GM20000 (cell line): ENCODE measurements at places on chromosomes 5 and 9.

GRCh38 chr9:81566074-81566698 is 123.2 kb downstream of the TLE1 start:
- no peak for DNase-seq

GRCh38 chr5:151357792-151358191 is 10.4 kb upstream of the SLC36A2 start:
- DNase-seq: no peak

DNA sequence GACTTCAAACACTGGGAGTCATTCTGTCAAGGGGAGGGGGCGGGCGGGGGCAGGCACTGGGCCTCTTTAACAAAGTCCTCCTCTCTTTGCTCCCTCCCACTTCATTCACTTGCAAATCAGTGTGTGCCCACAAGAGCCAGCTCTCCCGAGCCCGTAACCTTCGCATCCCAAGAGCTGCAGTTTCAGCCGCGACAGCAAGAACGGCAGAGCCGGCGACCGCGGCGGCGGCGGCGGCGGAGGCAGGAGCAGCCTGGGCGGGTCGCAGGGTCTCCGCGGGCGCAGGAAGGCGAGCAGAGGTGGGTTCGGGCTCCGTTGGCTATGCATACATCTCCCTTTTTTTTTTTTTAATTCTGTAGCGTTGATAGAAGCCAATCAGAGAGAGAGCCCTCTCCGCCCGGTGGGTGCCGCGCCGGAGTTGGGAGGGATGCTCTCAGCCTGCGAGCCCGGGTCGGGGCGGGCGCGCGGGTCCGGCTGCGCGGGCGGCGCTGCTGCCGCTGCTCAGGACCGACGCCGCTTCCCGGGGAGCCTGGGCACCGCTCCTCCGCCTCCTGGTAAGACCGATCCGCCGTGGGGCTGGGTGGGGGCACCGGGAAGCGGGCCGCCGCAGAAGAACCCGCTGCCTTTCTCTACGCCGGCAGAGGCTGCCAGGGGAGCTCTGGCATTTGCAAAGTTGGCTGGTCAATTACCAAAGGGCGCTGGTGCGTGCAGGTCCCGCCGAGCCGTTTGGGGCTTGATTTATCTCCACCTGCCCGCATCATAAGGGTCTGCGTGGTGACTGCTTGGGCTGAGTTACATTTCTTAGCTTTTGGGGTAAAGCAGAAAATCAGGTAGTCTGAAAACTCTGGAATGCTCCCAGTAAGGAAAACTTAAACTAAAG is at the start of gene CDH6:
TSS of gene CDH6 (plus strand) at position 96 of the 877 bp plus-strand sequence. CDS start 73,788 bp downstream, outside the sequence.
- DNase-seq: no peak

- DNase-seq: no peak
Observed at GRCh38 chr9:69579760-69580581, 92.2 kb downstream of the APBA1 start.

GRCh38 chr5:42526179-42526578 is 102.9 kb downstream of the GHR start:
- no peak for DNase-seq

DNA sequence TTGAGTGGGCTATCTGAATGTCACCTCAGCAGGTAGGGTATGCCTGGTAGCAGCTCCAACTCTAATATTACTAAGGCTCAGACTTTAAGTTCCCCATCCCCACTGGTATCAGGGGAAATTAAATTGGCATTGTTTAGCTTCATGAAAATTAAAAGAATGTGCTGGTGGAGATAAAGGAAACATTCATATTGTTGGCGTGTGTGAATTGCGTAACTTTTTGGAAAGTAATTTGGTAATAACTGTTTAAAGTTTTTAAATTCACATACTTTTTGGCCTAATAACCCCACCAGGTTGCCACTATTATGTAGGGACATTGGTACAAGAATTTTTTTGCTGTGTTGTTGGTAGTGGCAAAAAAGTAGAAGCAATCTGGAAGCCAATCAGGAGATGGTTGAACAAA is 29.4 kb downstream of the TNPO1 start:
- DNase-seq: no peak

- DNase-seq: no peak
Observed at GRCh38 chr5:20041326-20042274, 53.6 kb upstream of the CDH18 start.

DNA sequence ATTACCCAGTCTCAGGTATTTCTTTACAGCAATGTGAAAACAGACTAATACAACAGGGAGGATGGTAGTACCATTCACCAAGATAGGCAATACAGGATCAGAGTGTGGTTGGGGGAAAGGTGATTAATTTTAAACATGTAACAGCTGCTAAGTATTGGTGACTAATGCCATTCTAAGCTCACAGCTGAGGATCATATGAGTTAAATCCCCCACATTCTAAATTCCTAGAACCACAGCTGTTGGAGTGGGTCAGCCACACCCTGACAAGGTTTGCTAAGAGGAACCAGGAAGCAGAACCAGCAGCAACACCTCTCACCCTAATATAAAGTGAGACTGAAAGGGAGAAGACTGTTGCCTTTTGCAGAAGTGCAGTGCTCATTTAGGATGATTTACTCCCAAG is 24.8 kb downstream of the HSPB3 start:
- no peak for DNase-seq

DNA sequence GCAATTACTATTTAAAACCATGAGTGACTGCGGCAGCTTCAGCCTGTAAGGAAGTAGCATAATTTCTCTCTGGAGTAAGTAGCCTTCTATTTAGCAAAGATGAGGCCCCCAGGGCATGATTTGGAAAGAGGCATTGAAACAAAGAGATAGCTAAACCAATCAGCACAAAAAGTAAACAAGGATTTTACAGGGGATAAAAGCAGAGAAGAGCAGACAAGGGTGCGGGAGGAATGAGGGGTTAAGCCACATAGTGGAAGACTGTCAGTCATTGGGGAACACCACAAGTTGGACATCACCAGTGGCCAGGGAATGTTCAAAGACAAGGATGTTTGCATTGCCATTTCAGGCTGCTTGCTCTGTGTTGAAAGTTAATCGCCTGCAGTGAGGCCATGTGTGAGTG is 24.0 kb upstream of the C5orf63 start:
- no peak for DNase-seq

GRCh38 chr5:172843825-172844576 is 9.9 kb downstream of the ERGIC1 start:
- no peak for DNase-seq

GRCh38 chr5:81117566-81117965 is 115.6 kb upstream of the CKMT2 start:
- DNase-seq: no peak

DNA sequence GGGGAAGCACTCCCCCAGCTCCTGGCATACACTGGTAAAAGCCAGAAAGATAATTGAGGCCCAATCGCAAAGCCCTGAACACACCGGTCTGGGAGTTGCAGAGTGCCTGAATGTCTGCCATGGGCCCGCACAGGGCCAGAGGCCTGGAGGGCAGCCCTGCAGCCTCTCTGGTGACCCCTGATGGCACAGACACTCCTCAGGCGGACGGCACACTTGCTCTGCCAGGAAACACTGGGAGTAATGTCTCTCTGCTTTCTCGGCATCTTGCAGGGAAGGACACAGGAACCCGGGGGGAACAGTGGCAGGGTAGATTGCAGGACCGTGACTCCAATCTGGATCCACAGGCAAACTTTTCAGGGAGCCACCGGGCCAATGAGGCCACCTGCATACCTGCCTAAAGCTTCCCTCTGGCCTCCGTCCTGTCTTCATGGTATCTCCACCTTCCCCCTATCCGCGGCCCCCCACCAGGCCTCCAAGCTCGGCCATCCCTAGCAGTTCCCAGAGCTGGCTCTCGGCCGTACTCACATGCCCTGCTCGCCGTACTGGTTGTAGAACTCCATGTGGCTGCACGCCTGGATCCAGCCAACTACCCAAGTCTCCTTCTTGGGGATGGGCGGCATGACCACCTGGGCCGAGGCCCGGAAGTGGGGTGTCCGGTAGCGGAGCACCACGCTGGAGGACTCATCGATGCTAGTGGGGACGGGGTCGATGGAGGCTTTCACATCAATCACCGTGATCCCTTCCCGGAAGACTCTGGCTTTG is 797 bp downstream of the FAM78A start:
- peak; percentile 73 for DNase-seq

GRCh38 chr5:56309262-56309826 is 76.2 kb upstream of the ANKRD55 start:
- no peak for DNase-seq

- no peak for DNase-seq
Observed at GRCh38 chr5:94433397-94434163, 184.8 kb downstream of the KIAA0825 start.
